ENCODE measurements at places on chromosomes 4 and X.

DNA sequence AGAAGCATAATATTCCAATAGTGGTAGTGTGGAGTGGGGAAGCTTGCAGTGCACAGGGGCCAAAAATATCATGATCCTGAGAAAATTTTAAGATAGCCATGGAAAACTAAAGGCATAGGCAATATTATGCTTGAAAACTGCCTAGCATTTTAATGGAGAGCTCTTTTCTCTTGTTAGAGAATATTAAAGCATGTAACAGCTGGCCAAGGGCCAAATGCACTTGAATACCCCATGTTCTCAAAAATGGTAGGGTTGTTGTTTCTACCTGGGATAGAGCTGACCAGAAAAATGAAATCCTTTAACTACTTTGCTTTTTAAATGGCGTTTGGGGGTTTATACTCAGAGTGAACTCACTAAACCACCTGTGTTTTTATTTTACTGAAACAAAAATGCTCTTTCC, 739.6 kb upstream of the SLIT2 start:
- no peak for DNase-seq

DNA sequence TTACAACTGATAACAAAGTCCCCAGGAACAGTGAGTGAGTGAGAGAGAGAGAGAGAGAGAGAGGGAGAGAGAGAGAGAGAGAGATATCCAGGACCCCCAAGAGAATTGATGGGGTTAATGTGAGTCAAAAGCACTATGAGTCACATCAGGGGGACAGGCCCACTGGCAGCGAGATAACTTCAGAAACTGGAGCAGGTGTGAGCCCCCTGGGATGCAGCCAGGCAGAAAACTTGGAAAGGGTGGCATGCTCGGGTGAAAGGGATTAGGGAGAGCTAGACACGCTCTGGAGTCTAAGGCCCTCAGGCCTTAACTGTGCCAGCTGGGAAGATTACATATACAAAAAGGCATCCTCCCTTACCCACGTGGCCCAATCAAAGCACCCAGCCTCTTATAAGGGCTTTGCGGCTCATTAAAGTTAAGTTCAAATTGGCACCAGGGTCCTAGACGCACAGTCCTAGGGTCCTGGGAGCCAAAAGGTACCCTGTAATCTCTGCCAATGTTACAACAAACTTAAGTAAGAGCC, 841 bp downstream of the ACOT9 start:
- DNase-seq: no peak

DNA sequence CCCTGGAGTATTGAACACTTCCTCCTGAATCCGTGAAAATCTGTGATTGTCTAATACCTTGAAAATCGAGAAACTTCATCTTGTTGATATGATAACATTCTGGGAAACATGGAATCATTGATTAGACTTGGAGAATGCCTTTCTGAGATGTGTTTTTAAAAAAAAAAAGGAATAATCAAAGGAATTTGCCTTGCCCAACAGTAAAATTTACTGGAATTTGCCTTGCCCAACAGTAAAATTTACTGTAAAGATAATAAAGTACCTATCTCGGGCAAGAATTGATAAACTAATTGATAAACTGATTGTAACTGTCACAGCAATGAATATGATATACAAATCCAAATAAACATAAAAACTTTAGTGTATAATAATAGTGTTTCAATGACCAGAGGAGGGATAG, 44.7 kb downstream of the PHOX2B start:
- no peak for DNase-seq

DNA sequence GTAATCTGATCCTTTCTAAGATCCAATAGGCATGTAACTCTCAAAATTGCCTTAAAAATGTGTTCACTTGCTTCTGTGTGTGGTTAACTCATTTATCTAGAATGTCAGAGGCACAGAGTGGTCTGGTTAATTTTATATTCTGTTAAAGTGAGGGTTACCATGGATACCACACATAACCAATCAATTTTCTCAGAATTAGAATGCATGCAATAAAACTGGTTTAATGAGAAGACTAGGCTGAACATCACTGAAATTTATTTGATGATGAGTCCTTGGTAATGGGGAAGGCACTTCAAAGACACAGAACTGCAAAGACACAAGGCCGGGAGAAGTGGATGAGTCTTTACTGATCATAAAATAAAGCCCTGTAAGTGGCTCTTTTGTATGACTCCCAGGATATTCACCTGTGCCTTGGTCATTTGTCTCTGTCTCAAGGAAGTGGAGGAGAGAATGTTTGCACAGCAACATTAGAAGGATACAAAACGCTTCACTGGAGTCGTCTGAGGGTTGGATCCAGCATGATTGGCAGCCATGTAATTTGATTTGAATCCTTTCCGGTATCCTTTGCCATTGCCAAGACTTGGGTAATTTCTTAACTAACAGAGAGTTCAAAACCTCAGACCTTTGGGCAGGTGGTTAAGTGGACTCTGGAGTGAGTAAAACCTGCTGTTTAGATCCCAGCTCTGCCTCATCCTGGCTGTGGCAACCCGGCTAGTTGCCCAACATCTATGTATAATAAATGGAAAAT, 94.0 kb upstream of the RBPJ start:
- DNase-seq: no peak

DNA sequence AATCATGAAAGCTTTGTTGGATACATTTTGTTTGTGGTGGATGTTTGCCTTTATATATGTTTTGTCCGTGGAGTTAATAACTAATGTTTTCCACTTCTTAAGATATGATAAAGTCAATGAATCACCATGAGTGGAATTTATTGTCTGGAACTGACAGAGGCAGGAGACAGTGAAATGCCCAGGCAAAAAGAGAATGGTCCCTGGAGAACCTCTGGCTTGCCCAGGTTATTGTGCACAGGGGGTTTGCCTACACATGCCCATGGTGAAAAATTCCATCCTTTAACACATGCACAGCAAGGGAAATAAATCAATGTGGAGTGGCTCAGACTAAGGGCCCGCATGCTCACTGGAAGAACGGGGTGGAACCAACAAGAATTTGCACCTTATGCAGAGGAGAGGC, 964.3 kb upstream of the GRIA3 start:
- DNase-seq: no peak

- no peak for DNase-seq
Observed at GRCh38 chrX:131792789-131793462, 230.2 kb upstream of the STK26 start.

DNA sequence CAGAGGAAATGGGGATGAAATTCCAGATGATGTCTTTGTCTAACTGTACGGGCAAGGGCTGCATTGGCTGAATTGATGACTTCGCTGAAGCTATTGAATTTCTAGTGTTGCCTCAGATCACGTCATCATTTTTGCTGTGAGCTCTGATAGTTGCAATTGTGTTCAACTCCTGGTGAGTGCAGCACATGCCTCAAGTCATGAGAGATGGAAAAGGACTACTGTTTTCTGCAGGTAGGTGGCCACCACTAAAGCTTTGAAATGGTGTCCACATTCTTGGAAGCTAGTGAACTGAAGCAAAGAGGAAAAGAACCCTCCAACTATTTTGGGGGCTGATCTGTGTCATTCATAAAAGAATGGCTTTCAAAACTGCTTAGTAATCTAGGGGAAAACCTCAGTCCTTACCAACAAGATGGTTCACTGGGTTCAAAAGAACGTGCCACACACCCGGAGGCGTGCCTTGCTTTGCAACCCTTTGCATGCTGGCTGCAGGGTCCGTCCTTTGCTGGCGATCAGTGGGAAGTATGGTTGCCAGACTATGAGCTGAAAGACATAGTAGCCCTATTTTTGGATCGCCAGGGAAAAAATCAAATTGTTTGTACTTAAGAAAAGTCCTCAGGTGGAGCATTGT, 88.1 kb upstream of the STOX2 start:
- DNase-seq: no peak

DNA sequence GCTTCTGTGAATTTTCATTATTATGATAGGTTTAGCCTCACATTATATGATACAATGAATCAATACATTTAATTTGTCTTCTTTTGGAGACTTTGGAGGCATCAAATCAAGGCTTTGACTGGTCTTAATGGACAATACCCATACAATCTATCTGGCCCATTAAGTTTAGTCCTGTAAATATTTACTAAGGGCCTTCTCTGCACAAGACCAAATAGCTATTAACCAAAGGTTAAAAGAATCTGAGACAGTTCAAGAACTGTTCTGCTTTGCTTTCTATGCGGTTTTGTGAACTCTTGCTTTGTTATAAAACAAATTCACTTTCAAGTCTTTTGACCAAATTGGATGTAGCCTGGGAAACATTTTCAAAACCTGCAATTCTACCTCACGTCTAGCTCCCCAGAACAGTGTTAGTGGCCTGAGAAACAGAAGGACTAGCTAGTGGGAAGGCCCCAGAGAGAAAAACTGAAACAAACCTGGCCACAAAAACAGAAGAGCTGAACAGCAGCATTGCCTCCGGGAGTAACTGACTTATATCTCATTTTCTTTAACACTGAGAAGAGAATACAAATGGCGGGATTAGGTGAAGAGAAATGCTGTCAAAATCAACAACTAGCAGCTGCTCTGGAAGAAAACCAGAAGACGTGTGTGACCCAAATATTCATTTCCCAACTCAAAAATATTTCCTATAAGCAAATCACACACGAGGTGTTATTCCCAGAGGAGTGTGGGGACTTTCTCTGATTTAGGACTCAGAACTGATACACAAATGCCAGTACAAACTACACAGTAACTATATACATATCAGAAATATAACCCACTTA, 548 bp downstream of the TLR1 start:
- no peak for DNase-seq

DNA sequence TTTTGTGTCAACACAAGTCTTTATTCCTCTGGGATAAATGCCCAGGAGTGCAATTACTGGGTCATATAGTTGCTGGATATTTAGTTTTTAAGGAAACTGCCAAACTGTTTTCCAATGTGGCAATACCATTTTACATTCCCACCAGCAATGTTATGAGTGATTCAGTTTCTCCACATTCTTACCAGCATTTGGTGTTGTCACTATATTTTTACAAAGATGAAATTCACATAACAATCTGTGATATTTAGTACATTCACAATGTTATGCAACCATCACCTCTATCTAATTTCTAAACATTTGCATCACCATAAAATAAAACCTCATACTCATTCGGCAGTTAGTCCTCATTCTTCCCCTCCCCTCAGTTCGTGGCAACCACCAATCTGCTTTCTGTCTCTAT, 75.0 kb downstream of the MAMLD1 start:
- no peak for DNase-seq

GRCh38 chrX:134776342-134776741, 118.1 kb upstream of the PLAC1 start:
- DNase-seq: no peak

DNA sequence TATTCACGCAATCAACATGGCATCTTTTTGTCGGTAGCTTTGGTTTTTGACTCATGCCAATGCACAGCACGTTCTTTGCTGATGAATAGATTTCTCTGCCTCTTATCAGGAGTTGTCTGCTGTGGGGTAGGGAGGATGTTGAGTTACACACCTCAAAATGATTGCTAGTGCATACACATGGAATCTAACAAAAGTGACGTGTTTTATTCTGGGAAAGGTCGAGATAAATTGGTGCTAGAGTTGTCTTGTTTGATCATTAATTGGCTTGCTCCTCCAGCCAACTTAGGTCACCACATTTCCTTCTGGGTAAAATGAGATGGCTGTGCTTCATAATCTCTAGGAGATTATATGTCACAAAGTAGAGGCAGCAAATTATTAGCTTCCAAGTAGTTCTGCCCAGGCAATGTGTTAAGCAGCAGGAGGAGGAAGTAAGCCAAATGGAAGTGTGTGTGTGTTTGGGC, 3.9 kb downstream of the RAB9A start:
- no peak for DNase-seq

GRCh38 chr4:103773691-103774231, 54.0 kb upstream of the TACR3 start:
- no peak for DNase-seq

- DNase-seq: no peak
Observed at GRCh38 chr4:168877511-168878491, 132.3 kb downstream of the CBR4 start.
